ENCODE measurements at places on chromosomes 2 and 18. TPM values are rescaled to one million over a fixed set of nuclear protein-coding genes. Genes with fewer than 3 reads are reported as not detected.

- no peak for DNase-seq
Observed at GRCh38 chr18:24475926-24476589, 15.6 kb downstream of the HRH4 start.

DNA sequence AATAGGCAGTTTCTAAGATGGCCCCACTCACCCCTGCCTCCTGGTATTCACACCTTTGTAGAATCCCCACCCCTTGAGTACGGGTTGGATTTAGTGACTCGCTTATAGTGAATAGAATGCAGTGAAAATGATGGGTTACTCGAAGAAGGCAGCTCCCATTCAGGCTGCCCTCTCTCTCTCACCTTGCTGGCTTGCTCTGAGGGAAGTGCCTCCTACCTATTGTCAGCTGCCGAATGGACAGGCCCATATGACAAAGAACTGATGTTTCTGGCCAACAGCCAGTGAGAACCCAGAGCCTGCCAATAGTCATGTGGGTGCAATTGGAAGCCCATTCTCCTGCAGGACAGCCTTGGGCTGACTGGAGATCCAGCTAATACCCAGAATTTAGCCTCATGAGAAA lies 22.1 kb upstream of the RNF103 start:
- DNase-seq, result no peak

DNA sequence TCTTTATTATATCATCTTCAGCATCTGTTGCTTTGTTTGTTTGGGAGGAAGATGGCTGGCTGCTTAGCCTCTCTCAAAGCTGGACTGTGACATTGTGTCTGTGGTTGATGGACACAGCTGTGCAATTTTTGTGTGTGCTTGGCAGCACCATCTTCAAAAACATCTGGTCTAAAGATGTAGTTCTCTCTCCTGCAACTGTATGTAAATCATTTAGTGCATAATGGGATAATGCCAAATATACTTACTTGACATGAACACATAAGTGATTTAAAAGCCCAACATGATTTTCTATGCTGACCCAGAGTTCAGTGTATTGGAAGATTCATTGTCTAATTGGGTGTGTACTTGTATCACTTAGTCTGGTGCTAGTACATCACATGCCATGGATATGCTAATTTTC lies 112.2 kb downstream of the MAP4K4 start:
- DNase-seq, result no peak

The EPB41L5 gene
- 9.2 TPM for total RNA-seq

GRCh38 chr2:206255003-206255402 lies 19.5 kb upstream of the ZDBF2 start:
- DNase-seq, result no peak

DNA sequence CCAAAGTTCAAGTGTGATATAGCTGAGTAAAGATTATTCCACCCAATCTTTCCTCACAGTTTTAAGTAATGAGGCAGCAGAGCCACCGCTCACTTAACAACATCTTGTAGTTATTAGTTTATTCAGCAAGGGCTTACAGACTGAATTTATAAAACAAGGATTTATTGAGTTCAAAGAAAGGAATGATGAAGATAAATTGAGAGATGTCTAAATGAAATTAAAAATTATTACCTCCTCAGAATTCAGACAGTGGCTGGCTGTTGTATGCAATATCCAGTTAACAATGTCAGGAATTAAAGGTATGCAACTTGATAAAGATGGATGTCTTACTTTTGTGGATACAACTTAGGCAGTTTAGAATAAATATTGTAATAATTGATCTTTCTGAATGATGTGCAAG lies 927.3 kb upstream of the CDH2 start:
- DNase-seq, result no peak

The ANTXR1 gene
- total RNA-seq, result not detected

The CNGA3 gene
- total RNA-seq, result not detected

The NT5C1B gene
- total RNA-seq, result not detected

- no peak for DNase-seq
Observed at GRCh38 chr2:227378371-227378782, 729 bp downstream of the TM4SF20 start.

GRCh38 chr2:216023055-216023648 lies 9.8 kb upstream of the MREG start:
- DNase-seq, result peak; percentile 45

DNA sequence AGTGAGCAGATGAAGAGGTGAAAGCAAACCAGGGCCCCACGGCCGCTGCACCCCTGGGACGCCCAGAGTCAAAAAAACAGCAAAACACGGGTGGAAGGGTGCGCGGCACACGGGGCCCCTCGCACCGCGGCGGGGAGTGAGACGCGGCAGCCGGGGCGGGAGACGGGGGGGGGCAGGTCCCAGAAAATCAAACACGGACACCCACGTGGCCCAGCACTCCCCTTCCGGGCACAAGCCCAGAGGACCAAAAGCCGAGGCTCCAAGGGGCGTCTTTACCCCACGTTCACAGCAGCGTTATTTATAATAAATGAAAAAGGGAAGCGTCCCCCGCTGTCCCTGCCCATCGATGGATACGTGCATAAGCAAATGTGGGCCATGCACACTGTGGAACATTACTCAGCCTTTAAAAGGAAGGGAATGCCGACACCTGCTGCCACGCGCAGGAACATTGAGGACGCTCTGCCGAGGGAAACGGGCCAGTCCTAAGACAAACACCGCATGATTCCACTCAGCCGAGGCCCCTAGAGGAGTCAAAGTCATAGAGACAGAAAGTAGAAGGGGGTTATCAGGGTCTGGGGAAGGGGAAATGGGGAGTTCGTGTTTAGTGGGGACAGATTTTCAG lies 677 bp upstream of the COPS9 start:
- DNase-seq, result no peak

- DNase-seq, result no peak
Observed at GRCh38 chr2:10327896-10328669, 25.4 kb downstream of the HPCAL1 start.

DNA sequence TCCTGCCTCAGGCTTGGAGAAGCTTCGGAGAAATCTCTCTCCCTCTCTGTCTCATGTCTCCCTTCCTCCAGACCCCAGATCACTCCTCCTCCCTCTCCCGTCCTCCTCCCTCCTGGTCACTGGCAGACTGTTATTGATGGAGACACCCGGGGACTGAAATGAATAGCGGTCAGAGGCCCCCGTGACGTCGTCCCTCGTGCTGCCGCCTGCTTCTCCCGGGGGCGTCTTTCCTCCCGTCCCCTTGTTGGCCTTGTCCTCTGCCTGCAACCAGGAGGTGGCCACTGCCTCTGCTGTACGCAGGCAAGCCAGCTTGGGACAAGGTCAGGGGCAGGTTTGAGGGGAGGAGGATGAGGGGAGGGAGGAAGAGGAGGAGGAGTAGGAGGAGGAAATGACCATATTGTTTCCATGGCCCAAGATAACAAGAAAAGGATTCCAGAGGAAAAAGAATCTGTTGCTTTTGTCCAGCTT lies 78.2 kb downstream of the CELF4 start:
- no peak for DNase-seq

The ZDBF2 gene
- 5.6 TPM for total RNA-seq

GRCh38 chr2:211055438-211055837 lies 499.0 kb downstream of the CPS1 start:
- DNase-seq, result no peak

DNA sequence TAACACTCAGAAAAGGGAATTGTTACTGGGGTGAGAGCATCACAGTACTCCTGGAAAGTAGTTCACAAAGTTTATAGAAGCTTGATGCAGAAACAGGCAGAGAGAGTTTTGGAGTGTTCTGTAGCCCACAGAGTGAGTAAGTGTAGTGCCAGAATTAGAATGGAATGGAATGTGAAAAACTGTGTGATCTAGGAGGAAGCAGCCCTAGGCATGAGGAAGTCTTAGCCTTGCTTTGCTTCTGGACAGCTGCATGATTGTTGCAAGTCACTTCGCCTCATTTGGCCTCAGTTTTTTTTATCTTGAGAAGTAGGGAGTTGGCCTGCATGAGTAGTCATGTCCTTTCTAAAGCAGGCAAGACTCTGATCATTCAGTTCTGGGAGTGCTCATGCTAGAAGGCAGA lies 10.9 kb downstream of the SERPINB12 start:
- no peak for DNase-seq

DNA sequence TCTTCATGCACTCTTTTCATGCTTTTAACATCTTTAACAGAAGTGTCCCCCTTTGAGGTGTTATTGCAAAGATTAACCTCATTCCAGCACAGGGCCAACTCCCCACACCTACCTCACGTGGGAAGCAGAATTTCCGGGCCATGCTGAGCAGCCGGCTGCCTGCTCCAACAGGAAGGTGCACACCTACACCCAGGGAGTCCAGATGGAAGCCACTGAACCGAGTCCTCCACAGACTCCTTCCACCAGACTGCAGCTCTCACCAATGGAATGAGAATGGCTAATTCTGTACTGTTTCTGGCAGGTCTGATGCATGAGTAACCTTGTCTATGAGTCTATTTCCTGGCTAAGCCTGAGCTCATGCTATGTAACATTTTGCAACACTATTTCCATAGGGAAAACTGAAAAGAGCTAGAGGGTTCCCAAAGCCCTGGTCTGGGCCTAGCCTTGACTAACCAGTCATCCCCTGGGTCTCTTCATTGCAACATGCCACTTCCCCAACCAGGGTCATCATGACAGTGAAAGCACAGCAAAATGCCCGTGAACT lies 11.0 kb downstream of the ERFE start:
- DNase-seq, result no peak

The NPHP1 gene
- 1.3 TPM for total RNA-seq

The TM4SF20 gene
- total RNA-seq, result not detected

The CNDP1 gene
- not detected for total RNA-seq

DNA sequence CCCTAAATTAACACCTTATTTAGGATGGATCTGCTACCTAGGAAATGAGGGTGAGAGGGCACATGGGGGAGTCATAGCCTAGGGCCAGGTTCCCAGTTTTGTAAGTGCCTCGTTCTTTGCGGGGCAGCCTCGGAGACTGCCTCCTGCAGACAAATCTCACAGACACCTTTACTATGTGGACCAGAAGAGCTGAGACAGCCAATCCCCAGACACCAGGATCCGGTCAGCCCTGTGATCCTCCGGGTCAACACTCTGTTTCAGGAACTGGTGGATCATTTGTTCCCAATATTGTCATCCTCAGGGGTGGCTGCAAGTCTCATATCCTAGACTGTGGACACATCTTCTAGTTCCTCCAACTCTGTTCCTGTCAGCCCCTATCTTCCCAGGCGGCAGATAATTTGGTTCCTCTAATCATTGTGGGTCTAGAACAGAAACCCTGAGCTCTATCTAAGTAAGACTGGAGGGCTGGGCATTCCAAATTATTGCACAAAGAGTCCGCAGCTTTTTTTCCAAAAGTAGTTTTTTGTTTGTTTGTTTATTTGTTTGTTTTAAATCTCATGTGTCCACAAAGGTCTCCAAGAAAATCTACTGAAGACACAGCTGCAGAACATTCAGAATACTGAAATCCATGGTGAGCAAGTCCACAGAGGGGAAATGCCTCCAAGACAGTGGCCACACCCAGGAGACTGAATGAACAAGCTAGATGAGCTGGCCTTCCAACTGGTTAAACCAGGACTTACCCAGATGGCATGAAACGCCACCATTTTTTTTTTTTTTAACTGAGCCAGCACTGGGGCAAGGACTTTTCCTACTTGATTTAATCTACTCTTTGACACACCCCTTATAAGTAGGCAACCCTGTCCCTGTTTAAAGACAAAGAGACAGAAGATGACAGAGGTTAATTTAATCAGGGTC lies 6.2 kb upstream of the GDF7 start:
- no peak for DNase-seq

GRCh38 chr2:57821088-57821487 lies 225.5 kb upstream of the VRK2 start:
- DNase-seq, result no peak

- DNase-seq, result no peak
Observed at GRCh38 chr2:3742743-3743508, 39.6 kb downstream of the DCDC2C start.

- no peak for DNase-seq
Observed at GRCh38 chr2:120847700-120848321, 112.1 kb downstream of the GLI2 start.

DNA sequence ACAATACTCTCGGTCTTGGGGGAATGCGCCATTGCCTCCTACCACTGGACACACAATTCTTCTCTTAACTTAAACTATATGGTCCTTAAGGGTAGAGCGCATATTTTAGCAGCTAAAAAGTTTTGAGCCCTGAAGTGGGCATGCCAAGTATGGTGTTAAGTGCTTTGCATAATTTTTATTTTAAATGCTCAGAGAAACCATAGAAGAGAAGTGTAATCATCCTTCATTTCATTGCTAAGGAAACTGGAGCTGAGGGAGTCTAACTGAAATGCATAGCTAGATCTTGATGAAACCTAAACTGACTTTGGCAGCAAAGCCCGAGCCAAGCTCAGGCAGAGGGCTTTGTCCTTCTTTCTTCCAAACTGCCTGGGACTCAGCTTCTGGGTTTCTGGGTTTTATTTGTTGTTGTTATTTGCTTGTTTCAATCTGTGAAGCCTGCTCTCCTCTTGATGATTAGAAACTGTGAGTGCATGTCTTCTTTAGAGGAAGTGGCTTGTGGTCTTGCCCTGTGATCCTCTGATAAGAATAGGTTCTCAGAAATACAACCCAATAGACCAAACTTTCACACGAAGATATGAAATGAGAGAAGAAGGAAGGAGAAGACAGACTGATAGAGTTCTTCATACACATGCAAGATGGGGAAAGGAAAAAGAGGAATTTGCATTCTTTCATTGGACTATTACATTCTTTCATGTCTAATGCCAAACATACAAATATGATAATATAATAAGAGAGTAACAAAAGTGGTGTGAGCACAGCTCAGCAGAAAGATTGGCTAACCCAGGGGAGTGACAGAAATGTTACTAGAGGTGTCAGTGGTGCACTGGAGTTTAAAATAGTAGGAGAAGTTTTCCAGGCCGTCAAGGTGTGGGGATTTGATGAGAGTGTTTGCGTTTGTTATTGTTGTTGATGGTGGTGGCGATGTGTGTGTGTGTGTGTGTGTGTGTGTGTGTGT lies 7.5 kb upstream of the RNF144A start:
- DNase-seq, result no peak

DNA sequence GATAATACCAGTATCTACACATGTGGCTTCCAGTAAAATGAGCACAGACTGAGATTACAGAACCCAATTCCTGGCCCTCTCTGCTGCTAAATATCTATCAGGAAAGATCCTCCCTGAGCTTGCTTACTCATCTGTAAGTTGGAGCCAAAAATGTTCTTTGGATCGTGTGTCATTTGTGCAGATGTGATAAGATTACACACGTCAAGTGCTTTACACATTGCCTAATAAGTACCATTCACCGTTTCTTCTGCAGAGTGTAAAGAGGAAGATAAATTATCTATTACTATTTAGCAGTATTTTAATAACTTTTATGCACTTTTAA lies 23.2 kb upstream of the SLC20A1 start:
- no peak for DNase-seq

DNA sequence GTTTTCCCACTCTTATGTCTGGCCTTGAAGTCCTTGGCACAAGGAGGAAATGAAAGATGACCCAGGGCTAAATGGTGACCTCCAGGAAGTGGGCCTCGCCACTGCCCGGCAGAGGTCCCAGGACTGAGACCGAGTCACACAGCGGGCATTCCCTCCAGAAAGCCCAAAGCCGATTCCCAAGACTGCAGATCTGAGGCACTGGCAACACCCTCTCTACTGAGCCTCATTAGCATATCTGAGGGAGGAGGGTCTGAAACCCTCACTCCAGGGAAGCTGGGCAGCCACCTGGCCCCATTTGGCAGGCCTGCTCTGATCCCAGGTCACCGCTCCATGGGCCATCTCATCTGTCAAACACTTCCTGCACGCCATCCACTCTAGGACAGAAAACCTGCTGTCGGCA lies 29.1 kb downstream of the FAM178B start:
- no peak for DNase-seq
